Memory B cell (primary cell): ENCODE measurements at places on chromosomes 2 and 18.

DNA sequence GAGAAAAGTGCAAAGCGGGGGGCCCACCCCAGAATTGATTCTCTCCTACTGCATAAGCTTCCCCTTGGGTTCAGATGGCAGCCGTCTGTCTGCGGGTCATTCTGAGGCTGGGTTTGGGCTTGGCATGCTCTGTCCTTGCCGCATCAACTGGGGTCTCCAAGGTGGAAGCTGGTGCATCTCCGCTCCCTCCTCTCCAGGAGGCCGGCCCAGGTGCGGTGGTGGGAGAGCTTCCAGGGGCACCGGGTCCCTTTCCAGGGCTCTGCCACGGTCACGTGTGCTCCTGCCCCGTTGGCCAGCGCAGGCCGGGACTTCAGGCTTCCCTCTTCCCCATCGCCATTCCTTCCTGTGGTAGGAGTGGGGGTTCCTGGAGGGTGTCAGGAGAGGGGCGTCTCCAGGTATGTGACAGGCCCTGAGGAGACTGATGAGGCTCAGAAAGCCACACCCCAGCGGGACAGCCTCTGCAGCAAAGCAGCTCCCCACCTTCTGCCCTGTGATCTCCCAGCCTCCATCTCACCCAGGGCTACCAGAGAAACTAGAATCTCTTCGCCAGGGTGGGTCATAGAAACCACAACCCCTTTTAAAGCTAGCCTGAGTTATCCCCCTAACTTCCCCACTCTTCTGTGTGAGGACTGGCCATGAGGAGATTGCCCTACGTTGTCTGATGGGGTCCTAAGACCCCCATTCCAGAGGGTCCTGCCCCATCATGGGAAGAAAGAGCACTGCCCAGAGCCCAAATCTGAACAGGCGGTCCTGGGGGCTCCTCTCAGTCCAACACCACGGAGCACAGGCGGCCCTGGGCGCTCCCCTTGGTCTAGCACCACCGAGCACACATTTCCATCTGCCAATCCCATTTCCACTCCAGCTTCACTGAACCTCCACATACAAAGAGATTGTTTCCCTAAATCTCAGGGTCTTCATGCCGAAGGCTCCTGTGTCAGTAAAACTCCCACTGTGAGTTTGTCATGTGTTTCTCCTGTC is 76.6 kb downstream of the SLC66A2 start:
- no peak overlapping the region for H3K4me3 ChIP-seq
- H3K27ac ChIP-seq: no peak overlapping the region
- no peaks in the 10 kb centered on the region for H3K4me1 ChIP-seq
- DNase-seq: no peak
- H3K27me3 ChIP-seq: peaks cover 3% of the 10 kb centered on the region

DNA sequence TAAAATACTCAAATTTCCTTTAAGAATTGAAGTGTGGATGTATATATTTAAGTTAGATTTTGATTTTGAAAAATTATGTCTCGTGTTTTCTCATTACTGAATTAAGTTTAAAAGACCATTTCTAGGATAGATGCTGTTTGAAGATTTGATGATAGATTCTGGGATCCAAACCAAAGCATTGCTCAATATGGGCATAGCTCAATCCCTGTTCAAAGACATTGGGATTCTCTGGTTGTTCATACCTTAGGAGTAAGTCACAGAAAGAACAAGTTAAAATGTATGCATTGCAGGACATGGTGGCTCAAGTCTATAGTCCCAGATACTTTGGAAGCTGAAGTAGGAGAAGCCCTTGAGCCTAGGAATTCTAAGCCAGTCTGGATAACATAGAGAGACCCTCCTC is 622.3 kb downstream of the ADCYAP1 start:
- no peak overlapping the region for H3K27ac ChIP-seq
- no peak for DNase-seq
- no peaks in the 10 kb centered on the region for H3K36me3 ChIP-seq
- no peak overlapping the region for H3K4me3 ChIP-seq
- no peaks in the 10 kb centered on the region for H3K4me1 ChIP-seq
- peaks cover 2% of the 10 kb centered on the region for H3K27me3 ChIP-seq

GRCh38 chr2:95234286-95234785 is 27.0 kb downstream of the ZNF892 start:
- no peak for DNase-seq
- no peaks in the 10 kb centered on the region for H3K4me1 ChIP-seq
- peaks cover 2% of the 10 kb centered on the region for H3K27me3 ChIP-seq

- no peak for DNase-seq
- H3K4me1 ChIP-seq: peaks cover 26% of the 10 kb centered on the region
- H3K36me3 ChIP-seq: no peaks in the 10 kb centered on the region
- no peaks in the 10 kb centered on the region for H3K27me3 ChIP-seq
Observed at GRCh38 chr2:12107939-12108338, 361.5 kb downstream of the LPIN1 start.

- H3K27me3 ChIP-seq: no peaks in the 10 kb centered on the region
- no peak overlapping the region for H3K4me3 ChIP-seq
- DNase-seq: no peak
- peaks cover 20% of the 10 kb centered on the region for H3K36me3 ChIP-seq
- H3K4me1 ChIP-seq: peaks cover 2% of the 10 kb centered on the region
- peak overlapping the region; percentile 77 for H3K27ac ChIP-seq
Observed at GRCh38 chr2:70226781-70227180, 21.6 kb downstream of the TIA1 start.

GRCh38 chr2:158953454-158953853 is 15.0 kb upstream of the TANC1 start:
- no peak overlapping the region for H3K4me3 ChIP-seq
- no peak overlapping the region for H3K27ac ChIP-seq
- DNase-seq: no peak
- H3K4me1 ChIP-seq: peaks cover 5% of the 10 kb centered on the region

DNA sequence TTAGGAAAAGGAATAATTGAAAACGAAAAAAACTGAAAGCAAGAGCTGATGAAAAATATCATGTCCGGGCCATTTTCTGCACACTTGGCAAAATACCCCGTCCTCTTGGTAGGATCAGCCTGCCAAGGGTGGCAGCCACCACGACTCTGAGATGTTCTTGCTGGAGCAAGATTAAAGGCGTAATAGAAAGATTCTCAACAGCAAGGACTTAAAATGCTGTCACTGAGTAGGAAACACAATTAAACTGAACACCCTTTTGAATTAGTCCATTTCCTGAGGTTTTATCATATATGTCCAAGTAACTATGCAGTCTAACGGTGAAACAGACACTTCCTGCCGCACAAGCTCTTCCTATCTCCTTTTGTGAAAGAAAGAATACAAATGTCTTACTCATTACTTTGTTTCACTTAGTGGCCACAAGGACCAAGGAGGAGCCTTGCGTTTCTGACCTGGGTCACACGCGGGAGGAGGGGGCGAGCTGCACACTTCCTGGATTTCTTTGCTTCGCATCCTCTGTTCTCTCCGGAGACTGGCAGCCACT is 222.7 kb downstream of the PIEZO2 start:
- no peak overlapping the region for H3K4me3 ChIP-seq
- no peak overlapping the region for H3K27ac ChIP-seq
- H3K36me3 ChIP-seq: no peaks in the 10 kb centered on the region
- no peak for DNase-seq
- no peaks in the 10 kb centered on the region for H3K4me1 ChIP-seq
- H3K27me3 ChIP-seq: peaks cover 3% of the 10 kb centered on the region

DNA sequence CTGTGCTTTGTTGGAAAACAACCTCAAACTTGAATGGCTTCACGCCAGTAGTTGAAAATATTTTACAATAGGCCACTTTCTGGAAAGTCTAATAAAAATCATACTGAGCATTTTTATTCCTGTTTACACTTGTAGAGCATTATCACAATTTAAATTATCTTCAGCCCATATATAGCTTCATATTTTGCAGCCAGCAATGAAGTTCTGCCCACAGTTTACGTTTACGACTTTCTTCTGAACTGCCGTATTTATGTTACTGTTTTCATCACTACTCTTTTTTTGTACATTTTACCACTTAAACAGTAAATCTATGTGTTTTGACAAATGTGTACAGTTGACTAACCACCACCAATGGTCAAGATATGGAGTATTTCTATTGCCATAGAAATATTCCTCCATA is 86.2 kb downstream of the COPS8 start:
- H3K27me3 ChIP-seq: peaks cover 8% of the 10 kb centered on the region
- H3K4me1 ChIP-seq: no peaks in the 10 kb centered on the region
- no peak for DNase-seq
- H3K27ac ChIP-seq: no peak overlapping the region
- no peaks in the 10 kb centered on the region for H3K36me3 ChIP-seq
- no peak overlapping the region for H3K4me3 ChIP-seq
